ENCODE measurements at places on chromosomes 2 and 18.

DNA sequence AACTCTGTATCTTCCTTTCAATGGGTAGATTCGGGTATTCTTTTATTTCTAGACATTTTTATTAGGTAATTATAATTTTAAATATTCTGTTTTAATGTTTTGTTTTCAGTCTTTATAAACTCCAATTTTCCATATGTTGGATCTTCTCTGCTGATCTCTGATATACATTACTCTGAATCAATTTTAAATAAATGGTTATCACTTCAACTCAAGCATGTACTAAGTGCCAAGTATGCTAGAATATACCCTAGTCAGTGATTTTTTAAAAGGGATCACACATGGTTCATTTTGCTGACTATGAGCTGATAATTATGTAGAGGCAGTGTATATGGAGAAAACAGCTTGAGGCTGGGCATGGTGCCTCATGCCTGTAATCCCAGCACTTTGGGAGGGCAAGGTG lies 41.7 kb upstream of the NCOA1 start:
- no peak for DNase-seq

- DNase-seq: no peak
Observed at GRCh38 chr2:159925975-159926374, 128.0 kb upstream of the CD302 start.

GRCh38 chr18:58213440-58213839 lies 169.4 kb downstream of the NEDD4L start:
- no peak for DNase-seq

DNA sequence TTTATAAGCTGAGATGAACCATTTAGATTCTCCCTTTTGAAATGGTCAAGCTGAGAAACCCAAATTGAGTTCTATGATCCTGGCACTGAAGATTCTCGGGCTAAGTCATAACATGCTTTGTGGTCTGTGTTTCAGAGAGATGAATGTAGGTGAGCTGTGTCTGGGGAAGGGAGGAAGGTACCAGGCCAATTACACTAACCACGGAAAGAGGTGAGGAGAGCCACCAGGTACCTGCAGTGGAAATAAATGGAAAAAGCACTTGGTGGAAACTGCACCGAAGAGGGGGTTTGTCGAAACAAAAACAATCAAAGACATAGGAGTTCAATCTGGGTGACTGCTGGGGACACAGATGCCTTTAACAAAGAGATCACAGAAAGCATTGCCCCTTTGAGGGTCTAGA lies 963 bp upstream of the MRPL44 start:
- no peak for DNase-seq

DNA sequence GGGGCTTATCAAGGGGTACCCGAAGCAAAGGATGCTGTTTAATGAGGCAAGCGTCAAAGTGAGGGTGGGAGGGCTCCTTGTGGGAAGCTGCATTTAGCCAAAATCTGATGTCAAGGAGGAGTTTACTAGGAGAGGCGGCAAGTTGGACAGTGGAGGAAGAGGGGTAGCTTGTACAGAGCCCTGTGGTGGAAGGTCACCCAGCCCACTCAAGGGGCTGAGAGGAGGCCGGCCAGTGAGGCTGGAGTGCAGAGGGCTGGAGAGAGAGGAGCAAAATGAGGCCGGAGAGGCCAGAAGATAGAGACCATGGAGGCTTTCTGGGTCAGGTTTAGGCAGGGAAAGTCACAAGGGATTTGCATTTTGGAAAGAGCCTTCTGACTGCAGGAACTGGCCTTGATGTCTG lies 49.5 kb downstream of the ASB1 start:
- no peak for DNase-seq

GRCh38 chr2:73067043-73067442 lies 4.5 kb downstream of the SFXN5 start:
- no peak for DNase-seq

DNA sequence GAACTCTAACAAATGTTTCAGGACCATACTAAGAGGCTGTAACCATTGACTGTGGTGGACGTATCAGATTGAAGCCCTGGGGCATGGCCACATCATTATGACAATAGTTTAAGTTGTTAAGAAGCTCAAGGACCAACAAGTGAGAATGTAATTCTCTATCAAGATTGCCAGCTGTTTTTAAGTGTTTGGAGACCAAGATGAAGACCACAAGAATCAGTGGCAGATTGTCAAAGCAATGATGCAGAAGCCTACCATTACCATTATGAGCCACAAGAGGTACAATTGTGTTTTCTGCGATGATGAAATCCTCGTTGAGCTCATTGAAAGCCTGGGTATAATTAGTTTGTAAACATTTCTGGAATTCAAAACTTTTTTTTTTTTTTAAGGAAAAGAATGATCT lies 261.1 kb upstream of the ZEB2 start:
- DNase-seq: no peak
